Amniotic stem cell (primary cell): ENCODE measurements at places on chromosomes 1 and 21.
A peak's percentile ranks its signal among the peaks of the same experiment; 100 is the strongest.

DNA sequence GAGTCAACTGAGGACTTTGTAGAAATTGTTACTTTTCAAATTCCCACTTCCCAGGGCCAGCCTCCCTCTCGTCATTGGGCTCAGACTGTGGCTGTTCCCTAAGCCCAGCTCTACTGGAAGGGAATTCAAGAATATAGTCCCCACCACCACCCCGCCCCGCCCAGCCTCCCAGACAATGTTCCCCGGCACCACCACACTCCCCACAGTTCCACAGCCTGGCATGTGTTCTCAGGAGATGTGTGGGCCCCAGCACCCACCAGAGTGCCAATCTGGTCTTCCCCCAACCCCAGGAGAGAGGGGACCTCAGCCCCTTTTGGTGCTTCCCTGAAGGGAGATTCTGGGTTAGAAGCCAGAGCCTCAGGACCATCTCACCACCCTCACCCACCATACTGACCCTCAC lies 120.1 kb downstream of the SYT2 start:
- no peak for DNase-seq

GRCh38 chr1:164709126-164709525 lies 150.1 kb downstream of the PBX1 start:
- no peak for DNase-seq

DNA sequence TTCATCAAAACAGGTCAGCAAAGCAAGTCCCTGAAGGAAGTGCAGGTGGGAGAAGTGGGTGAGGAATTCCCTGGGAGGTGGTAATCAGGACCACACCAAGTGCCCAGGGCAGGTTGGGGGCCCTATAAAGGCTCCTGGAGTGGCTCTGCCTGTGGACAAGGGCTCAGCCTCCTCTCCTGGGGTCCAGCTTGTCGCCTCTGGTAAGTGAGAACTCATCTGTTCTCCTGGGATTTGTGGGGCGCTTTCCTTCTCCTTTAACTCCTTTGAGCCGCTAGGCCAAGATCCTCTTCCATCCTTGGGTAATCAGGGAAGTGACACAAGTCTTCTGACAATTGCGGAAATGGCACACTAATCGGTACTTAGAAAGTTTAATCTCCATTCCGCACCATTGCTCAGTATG lies at the start of gene SPRR4:
Gene SPRR4 (plus strand): TSS at position 154 of the 400 bp plus-strand sequence. CDS start 1,243 bp downstream, outside the sequence.
- DNase-seq, result no peak

DNA sequence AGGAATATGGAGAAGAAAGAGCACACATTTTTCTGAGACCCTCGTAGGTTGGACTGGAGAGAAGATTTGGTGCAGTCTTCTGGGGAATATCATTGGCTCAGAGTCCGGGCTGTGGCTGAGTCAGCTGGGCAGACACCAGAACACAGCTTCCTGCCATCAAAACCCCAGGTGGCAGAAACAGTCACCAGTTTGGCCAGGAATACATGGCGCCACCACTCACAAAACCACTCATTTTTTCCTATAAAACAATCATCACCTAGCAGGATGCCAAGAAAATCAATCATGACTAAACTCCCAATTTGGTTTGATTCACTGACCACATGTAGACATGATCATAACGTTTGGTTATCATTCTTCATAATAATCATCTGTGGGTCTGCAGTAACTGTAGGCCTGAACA lies 178.1 kb upstream of the PBX1 start:
- DNase-seq, result no peak

DNA sequence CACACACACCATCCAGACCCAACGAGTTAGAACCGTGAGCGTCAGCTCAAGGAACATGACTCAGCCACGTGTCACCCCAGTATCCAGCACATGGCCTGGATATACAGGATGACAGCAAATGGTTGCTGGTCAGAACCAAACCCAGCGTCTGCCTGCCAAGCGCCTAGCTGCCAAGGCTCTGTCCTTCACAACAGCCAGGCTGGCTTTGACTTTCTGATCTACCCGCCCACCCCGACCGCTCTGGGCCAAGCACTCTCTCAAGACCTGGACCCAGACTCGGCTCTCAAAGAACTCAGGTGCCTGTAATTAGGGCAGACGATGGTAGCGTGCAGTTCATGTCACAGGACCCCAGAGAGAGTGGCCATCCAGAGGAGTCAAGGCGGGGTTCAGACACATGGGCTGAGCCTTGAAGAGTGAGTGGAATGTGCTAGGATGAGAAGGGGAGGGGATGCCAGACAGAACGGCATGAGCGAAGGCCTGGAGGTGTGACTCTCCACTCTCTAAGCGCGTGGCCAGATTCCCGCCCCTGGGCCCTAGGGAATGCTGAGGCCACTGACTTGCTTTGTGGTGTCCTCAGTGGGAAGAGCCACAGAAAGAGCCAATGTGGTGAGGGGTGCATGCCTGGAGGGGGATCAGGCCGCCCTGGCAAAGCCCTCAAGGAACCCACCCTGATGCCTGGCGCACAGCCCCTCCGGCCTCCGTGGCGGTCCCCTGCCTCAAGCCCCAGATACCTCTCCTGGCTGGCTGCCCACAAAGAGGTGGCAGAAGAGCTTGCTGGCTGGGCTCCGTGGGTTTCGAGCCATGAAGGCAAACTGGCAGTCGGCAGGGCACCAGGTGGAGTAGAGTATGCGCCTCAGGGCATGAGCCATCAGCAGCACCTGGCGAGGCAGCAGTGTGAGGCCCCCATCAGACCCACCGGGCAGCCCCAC lies 7.0 kb downstream of the SH2D5 start:
- DNase-seq, result no peak

- DNase-seq, result peak; percentile 32
Measured at GRCh38 chr21:43645136-43645891, 14.0 kb downstream of the HSF2BP start.

DNA sequence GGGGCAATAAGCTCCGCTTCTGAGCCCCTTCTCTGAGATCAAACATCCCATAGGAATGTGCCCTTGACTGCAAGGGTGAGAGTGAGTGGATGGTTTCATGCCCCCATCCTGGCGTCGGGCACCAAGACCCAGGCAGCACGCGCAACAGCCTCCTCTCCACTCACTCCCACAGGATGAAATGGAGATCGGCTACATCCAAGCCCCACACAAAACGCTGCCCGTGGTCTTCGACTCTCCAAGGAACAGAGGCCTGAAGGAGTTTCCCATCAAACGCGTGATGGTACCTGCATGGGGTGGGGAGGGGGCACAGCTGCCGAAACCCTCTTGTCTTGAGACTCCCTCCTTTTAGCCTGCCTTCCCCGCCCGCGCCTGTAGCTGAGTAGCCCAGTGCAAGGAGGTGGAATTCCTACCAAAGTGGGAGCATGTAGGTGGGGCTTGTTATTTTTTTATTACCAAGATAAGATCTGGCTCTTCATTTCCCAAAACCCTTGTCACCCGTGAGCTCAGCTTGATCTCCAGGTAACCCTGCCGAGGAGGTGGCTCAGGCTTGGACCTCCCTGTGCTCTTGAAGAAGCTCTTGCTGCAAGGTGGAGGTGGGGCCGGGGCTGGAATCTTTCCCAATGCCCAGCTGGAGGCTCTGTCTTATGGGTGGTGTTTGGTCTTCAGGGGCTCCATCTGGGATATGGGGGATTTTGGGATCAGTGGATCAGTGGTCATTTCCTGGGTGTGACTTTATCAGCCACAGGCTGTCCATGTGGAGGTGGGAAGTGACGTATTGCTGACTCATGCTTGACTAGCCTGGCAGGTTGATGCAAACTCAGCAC lies 24.0 kb upstream of the PADI6 start:
- no peak for DNase-seq

DNA sequence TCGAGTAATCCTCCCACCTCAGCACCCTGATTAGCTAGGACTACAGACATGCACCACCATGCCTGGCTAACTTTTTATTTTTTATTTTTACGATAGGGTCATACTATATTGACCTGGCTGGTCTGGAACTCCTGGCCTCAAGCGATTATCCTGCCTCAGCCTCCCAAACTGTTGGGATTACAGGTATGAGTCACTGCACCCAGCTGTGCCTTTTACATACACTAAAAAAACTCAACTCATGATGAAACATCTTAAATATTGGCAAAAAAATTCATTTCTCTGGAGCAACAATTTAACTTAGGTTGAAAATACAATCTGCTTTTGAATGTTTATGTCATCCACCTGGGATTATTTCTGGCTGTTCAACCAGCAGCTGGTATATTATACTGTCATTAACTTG lies 598.3 kb upstream of the ZP4 start:
- DNase-seq, result no peak

- DNase-seq, result no peak
Measured at GRCh38 chr1:107786203-107786845, 178.7 kb downstream of the VAV3 start.

- DNase-seq, result no peak
Measured at GRCh38 chr21:33015096-33015495, 10.6 kb upstream of the OLIG2 start.

- no peak for DNase-seq
Measured at GRCh38 chr1:181894439-181894859, 167.1 kb downstream of the ZNF648 start.

GRCh38 chr1:217369996-217370551 lies 260.8 kb downstream of the GPATCH2 start:
- no peak for DNase-seq

DNA sequence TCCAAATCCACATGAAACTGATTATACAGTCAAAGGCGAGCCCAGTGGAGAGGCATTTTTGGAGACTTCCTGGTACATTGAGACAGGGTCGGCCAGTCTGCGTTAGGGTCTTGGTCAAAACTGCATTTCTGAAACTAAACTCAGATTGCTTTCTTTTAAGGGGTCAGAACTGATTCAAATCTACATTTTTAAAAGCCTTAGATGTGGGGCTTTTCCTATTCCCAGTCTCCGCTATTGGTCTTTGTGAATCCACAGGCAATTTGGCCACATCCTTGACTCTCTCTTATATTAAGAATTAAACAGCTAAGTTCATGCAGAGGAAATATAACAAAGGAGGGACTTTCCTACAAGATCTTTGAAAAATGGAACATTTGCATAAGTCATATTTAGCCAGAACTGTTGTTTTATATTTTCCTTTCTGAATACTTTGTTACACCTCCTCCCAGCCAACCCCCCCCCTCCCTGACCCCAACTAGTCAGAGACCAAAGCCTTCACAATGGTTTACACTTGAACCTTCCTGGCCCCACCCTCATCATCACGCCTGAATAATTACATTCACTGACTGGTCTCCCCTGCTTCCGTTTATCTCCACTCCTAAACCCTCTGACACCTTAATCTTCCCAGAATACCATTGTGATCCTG lies 30.9 kb downstream of the SELL start:
- DNase-seq, result no peak

DNA sequence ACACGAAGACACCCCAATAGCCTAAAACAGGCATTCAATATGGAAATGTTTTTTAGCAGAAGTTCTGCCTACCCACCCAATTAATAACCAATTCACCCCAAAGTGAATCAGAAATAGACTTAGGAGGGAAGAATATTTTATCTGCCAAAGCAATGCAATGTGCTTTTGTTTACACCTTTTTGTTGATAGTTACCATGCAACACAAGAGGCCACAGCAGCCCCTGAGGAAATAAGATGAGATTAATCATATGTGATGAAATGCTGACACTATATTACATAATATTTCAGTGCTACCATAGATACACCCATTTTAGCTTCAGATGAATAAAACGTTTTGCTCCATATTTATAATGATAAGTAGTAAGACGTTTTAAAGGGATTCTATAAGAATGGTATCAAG lies 60.9 kb upstream of the RGS2 start:
- no peak for DNase-seq

GRCh38 chr1:33460947-33461629 lies 11.4 kb upstream of the ZSCAN20 start:
- DNase-seq, result no peak

DNA sequence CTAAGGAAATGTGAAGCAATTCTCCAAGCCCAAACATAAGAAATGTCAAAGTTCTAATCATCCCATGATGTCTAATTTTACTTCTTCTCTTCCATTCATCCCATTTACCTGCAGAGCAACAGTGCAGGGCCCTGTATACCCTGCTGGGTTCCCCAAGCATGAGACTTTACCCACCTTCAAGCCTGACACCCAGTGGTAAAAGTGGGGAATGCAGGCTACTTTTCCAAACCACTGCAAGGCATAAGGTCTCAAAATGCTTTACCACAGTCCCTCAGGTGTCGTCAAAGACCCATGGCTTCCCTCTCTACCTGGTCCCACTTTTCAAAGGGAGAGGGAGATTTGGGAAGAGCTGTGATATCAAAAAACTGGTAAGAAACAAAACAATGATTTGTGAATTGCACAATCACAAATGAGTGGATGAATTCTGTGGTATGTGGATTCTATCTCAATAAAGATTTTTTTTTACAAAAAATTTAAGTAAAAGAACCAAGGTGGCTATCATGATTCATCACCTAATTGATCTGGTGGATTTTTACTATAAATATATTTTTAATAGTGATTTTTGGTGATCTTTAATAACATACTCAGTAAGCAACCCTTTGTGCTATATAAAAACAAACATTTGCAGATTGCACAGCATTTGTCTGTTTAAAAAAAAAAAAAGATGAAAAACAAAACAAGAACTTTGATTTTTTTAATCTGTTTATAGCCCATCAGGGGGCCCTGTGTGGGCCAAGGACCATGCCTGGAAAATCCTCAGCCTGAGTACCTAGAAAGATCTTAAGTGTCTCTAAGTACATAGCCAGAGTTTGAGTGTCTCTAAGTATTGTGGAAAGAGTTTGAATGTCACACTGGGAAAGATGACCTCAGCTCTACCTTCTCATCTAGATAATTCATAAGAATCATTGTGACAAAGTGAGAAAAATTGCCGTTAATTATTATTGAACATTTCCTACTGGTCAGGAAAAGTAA lies 73.1 kb upstream of the GJB5 start:
- no peak for DNase-seq

DNA sequence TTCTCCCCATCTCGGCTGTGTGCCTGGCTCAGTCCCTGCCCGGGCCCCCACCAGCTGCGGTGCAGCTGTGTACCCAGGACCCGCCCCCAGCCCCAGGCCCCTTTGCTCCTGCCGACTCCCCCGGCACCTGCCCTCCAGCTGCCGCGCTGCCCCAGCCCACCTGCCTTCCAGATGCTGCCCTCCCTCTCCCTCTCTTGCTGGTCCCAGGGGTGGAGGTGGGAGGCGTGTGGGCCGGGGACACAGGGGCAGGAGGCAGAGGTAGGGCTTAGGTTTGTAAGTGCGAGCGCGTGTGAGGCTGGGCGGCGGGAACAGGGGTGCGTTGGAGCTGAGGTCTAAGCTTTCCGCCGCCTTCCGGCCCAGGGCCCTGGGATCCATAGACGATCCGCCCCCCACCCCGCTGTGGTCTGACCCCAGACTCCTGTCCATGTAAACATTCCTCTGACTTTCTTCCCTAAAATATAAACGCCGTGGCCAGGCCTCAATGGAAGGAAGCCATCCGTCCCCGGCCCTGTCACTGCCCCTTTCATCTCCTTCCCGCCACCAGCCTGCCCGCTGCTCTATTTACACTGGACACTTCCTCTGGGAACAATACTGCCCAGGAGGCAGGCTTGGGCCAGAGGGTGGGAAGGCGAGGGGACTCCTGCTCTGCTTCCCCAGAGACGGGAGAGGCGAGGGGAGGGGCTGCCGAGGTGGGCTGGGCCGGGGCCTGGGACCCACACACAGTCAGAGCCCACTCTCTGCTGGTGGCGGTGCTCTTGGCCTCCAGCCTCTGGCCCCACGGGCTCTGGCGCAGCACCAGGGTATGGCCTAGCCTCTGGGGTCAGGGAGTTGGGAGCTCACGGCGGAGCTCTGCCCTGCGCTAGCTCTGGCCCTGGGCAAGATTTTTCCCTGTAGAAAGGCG lies 128.3 kb downstream of the CASZ1 start:
- DNase-seq, result no peak
